Activated T-helper 2 cell treated with anti-CD3 and anti-CD28 coated beads, Interferon-gamma antibody, Interleukin-2, Interleukin-4, amounts not matched to agents 10 μg/mL and 5 μg/mL and 100 μg/mL, durations not matched to agents 14 hours and 24 hours and 36 hours (primary cell): ENCODE measurements at places on chromosomes 3 and 15. TPM values are rescaled to one million over a fixed set of nuclear protein-coding genes. Genes with fewer than 3 reads are reported as not detected.

Gene CALML4
- total RNA-seq = 11.9 and 12.1 TPM in 2 replicates

Gene NR1I2
- 0.11 TPM in 2 replicates for total RNA-seq

Gene COL6A5
- total RNA-seq = not detected in 2 replicates

Gene ERICH6
- 0.21 and 0.39 TPM in 2 replicates for total RNA-seq

Gene LRRC58
- 20.1 and 21.3 TPM in 2 replicates for total RNA-seq

Gene SLC2A2
- total RNA-seq = not detected in 2 replicates

Gene ADIPOQ
- not detected in 2 replicates for total RNA-seq

Gene CCNB2
- total RNA-seq = 57.5 and 59.2 TPM in 2 replicates

Gene RHOV
- total RNA-seq = 0.80 and 0.82 TPM in 2 replicates

Gene POLQ
- 23.8 and 24.0 TPM in 2 replicates for total RNA-seq

DNA sequence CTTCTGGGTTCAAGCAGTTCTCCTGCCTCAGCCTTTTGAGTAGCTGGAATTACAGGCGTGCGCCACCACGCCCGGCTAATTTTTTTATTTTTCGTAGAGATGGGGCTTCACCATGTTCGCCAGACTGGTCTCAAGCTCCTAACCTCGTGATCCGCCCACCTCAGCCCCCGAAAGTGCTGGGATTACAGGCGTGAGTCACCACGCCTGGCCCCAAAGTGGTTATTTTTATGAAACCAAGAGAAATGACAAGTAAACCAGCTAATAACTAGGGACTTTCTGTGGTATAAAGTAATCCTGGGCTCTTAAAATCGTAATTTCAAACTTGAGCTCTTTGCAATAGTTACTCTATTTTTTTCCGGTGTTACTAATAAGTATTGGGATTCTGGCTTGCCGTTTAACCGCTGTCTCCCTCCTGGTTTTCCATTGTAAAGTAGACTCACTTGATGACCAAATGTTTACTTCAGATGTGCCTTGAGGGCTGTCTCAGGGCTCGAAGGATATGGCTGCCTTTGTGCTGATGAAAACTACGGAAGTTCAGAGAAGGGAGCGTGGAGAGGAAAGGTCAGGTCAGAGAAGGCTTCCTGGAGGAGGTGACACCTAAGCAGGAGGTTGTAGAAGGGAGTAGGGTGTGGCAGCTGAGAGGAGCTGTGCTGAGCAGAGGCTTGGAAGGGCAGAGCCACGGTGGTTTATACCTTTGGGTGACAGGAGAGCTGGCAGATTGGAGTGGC lies 4.2 kb downstream of the ZSCAN2 start:
- no peak for DNase-seq

GRCh38 chr3:5553203-5553602 lies 365.7 kb downstream of the EDEM1 start:
- no peak for DNase-seq

- DNase-seq = no peak
These were observed 347.7 kb upstream of the TGFBR2 start for GRCh38 chr3:30258426-30259392.

GRCh38 chr3:167733961-167734497 lies 663 bp downstream of the PDCD10 start:
- no peak for DNase-seq

GRCh38 chr15:80691575-80691974 lies 3.5 kb upstream of the ABHD17C start:
- DNase-seq = no peak

- DNase-seq = no peak
These were observed 256.4 kb upstream of the MCTP2 start for GRCh38 chr15:93974804-93975481.

GRCh38 chr15:88401251-88401995 lies 65.8 kb downstream of the MRPL46 start:
- DNase-seq = no peak

DNA sequence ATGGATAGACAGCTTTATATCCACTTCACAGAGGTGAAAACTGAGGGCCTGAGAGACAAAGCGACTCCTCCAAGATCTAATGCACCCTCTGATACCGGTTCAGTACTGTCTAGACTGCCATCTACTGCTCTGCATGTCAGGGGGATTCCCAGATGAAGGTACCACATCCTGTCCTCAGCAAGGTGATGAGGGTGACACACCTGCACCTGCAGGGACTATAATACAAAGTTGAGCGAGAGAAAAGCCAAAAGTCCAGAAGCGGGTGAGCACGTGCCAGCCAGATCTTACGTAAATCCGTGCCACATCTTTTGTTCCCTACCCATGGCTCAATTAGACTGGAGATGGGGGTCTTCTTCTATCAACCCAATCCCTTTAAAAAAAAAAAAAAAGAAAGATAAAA lies 32.4 kb upstream of the HES1 start:
- no peak for DNase-seq

DNA sequence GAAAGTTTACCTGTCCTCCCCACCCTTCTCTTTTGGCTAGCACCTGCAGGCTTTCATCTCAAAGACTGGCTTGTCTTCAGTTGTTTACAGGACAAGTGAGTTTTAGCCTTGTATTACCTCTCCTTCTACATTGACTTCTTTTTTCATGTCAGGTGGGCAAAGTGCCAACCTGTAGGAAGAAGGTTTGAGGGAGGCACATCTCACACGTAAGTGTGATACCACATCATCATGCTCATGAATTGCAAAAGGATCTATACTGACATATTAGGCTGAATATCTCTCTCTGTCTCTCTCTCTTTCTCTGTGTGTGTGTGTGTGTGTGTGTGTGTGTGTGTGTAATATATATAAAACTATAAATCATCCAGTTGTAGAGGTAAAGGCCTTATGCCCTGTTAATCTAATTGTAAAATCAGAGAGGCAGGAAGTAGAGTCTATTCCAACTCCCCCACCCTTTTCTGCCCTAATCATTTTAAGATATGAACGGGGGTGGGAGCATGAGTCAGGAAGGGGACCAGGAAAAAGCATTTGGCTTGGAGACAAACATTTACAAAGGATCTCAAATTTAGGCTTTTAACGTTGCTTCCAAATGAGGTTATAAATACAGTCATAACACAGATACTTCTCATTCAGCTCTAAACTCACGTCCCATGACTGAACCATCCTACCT lies 107.0 kb upstream of the PFN2 start:
- DNase-seq = no peak

- no peak for DNase-seq
These were observed 88.1 kb downstream of the IQSEC1 start for GRCh38 chr3:12985148-12985547.

GRCh38 chr15:62112081-62112480 lies 45.3 kb downstream of the C2CD4A start:
- DNase-seq = no peak

GRCh38 chr15:87118846-87119245 lies 1039.2 kb downstream of the AGBL1 start:
- DNase-seq = no peak

GRCh38 chr15:60720086-60720485 lies 241.1 kb upstream of the ICE2 start:
- DNase-seq = no peak

GRCh38 chr3:36065321-36065720 lies 315.0 kb upstream of the STAC start:
- no peak for DNase-seq

DNA sequence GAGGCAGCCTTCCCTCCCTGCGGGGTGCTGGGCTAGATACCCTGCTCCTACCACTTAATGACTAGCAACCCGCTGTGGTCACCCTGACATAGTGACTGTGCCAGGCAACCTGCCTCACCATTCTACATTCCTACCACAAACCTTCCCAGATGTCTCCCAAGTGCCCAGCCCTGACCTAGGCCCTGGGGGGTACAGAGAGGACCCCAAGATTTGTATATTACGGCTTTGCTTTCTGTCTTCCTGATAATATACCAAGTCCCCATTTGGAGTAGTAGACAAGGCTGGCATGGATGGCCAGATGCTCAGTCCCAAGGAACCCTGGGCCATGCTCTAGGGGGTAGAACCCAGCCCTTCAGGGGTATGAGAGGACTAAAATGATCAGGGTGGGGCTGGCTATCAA lies 31.0 kb downstream of the ESYT3 start:
- no peak for DNase-seq

DNA sequence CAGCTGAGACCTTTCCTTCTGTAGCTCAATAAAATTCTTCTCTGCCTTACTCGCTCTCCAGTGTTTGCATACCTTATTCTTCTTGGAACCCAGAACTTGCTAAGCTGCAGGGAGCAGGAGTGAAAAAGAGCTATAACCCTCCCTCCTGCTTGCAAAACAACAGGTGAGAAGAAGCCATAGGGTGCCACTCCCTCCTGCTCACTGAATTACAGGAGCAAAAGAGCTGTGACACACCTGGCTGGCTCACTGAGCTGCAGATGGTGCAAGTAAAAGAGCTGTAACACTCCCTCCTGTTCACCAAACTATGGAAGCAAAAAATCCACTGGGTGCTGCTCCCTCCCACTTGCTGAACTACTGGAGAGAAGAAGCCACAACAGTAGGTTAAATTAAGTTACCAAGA lies 44.2 kb upstream of the C2CD4B start:
- DNase-seq = no peak

- DNase-seq = no peak
These were observed 103.1 kb downstream of the CNTN6 start for GRCh38 chr3:1195947-1196346.

DNA sequence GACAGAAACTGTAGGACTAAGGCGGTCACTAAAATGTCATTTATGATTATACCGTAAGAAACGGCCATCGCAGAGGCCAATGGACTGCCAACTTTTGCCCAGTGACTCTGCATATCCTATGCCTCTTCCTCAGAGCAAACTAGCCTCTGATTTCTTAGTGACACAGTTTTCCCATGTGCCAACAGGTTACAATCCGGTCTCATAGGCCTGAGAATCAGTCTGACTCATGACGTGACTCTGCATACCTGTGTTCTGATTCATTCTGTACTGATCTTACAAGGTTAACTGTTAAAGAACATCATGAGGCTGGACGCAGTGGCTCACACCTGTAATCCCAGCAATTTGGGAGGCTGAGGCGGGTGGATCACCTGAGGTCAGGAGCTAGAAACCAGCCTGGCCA lies 17.8 kb downstream of the RUBCN start:
- DNase-seq = no peak

DNA sequence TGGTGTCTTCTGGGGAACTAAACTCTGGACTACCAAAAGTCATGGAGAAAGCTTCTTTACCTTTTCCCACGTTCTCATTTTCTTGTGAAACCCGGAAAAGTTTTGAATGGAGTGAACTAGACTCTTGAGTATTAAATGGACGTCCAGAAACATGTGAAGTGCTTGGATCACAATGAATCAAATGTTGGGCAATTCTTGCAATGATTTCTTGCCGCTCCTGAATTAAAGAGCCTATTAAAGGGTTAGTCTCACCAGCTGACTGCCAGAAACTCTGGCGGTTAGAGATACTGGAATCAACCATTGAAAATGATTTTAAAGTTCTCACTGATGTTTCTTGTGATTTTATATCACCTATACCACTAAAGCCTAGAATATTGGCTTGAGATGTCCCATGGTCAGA lies 40.8 kb upstream of the ARPP19 start:
- no peak for DNase-seq

- DNase-seq = no peak
These were observed 62.3 kb downstream of the TMEM39A start for GRCh38 chr3:119401069-119401468.

- DNase-seq = no peak
These were observed 153.8 kb downstream of the EBLN2 start for GRCh38 chr3:73215281-73215680.

GRCh38 chr15:84079885-84080777 lies 155.4 kb upstream of the GOLGA6L4 start:
- DNase-seq = peak; percentile 53

DNA sequence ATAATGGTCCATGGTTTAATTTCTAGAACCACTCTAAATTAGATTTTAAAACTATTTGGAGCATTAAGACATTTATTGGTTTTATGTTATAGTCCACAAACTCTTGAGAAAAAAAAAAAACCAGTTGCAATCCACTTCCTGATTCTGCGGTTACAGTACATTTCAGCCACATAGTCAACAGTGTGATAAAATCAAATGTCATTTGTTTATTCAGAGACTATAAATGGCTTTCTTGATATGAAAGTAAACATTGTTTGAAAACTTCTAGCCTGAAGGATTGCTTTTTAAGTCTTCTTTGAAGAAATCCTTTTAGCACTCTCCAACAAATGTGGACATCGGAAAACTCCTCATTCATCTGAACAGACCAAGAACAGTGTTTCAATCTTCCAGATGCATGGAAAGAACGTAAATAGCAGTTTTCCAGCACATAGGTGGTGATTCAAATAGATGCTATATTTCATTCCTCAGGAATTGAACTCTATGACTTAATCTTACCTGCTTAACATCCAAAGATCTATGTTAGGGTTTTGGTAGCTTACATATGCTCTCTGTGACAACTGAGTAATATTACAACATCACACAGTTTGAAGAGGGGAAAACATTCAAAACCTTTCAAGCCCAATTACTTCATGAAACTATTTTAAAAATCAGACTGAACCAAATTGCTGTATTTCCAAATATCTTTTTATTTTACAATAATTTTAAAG lies 87.8 kb upstream of the UBE2E2 start:
- no peak for DNase-seq

DNA sequence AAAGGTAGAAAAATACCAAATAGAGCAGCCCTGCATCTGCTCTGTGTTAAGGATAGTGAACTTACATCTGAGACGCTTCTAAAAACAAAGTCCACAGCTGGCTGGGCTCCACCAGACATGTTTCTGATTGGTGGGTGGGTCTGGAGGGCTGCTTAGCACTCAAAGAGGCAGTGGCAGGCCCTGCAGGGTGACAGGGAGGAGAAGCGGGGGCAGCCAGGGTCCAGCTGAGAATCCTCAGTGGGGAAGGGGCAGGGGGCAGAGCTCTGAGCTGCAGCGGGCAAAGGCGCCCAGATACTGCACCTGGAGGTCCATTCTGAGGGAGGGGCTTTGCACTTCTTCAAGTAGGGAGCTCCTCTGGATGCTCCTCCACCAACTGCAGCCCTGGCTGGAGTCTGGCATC lies 28.1 kb downstream of the PRR23E start:
- no peak for DNase-seq

- DNase-seq = no peak
These were observed 320 bp upstream of the ACAN start for GRCh38 chr15:88802991-88803240.

- DNase-seq = no peak
These were observed 85.4 kb downstream of the SLC6A11 start for GRCh38 chr3:10901296-10901945.

DNA sequence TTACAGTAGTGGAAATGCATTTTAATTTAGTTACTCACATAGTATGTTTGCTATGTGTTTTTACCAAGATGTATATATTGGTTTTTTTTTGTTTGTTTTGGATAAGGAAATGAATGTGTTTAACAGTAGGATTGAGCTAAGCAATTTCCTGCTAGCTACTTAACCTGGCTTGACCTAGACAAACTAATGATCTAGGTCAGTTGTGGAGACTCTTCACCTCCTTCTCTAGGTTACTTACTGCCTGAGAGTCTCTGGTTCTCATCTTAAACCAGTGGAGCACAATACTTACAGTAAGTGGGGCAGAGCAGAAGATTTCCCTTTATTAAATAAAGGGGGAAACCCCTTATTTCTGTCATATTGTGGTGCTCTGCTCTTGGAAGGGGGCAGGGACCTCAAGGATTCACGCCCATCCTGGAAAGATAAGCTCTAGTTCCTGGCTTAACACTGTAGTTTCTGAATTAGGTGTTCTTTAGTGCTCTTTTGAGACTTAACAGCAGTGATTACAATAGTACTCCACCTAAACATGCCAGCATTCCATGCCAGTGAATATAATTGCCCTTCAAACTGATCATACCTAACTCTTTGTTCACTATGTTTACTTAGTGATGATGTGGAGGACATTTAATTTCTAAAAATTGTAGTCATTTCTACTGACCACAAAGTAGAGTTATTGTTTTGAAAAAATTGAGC lies 79.9 kb downstream of the UBP1 start:
- no peak for DNase-seq

GRCh38 chr3:196115678-196116083 lies 33.8 kb upstream of the TFRC start:
- no peak for DNase-seq

GRCh38 chr3:76570436-76571057 lies 469.4 kb upstream of the ROBO2 start:
- DNase-seq = no peak
